ENCODE measurements at places on chromosomes 16 and 17.

DNA sequence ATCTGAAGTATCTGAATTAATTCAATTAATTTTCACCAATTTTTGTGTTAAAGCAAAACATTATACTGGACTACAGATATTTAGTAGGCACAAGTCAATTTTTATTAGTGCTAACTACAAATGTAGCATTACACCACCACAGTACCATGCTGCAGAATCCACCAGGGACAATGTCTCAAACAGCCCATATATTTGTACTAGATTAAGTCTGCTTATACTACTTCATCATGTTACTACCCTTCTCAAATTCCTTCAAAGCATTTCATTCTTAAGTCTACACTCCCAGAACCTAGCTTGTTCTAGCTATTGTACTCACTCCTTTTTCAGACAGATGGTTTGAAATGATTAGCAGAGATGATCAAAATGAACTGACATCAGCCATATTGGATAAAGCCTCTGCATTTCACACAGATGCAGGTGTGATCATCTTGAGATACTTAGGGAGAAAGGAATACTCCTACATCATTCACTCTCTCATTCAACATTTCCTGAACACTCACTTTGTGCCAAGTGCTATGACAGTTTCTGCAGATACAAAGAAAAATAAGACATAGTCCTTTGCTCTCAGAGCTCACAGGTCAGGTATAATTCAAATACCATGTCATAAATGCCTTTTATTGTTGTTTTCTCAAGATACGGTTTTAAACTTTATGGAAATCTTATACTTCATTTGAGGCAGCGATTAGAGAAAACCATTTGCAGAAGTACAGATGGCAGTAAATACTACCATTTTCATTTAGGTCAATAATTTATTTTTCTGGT is 47.7 kb downstream of the SMURF2 start:
- no peak for DNase-seq

DNA sequence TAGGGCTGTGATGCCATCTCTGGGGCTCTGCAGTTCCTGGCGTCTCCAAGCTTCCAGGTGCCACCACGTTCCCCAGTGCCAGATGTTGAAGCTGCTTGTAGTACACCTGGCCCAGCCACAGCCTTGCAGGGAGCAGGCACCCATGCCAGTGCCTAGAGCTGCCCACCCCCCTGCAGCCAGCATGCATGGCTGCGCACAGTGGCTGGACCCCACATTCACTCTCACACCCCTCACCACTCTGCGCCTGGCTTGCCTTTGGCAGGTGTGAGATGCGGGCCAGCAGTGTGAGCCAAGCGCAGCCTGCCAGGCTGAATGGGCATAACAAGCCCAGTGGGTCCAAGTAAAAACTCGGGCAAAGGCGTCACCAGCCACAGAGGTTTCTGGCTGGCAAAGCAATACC is 75.4 kb upstream of the CHMP6 start:
- no peak for DNase-seq

- no peak for DNase-seq
These were observed 161.9 kb upstream of the NOL11 start for GRCh38 chr17:67555855-67556254.

DNA sequence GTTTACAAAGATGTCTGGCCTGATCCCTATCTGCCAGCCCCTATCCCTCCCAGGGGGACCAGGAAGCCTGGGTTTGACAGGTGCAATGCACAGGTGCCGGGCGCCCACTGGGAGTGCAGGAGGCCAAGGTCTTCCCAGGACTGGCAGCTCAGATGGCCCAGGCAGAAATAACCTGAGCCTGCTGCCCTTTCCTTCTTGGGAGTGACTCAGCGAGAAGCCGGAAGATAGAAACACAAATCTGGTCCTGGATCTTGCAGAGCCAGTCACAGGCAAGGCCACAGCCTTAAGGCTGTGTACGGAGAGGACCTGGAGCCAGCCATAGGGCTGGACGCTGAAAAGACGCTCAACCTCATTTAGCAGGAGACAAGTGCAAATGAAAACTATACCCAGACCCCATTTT is 27.7 kb downstream of the GPR142 start:
- no peak for DNase-seq

- DNase-seq = no peak
These were observed 3.1 kb upstream of the TLCD2 start for GRCh38 chr17:1713160-1713877.

DNA sequence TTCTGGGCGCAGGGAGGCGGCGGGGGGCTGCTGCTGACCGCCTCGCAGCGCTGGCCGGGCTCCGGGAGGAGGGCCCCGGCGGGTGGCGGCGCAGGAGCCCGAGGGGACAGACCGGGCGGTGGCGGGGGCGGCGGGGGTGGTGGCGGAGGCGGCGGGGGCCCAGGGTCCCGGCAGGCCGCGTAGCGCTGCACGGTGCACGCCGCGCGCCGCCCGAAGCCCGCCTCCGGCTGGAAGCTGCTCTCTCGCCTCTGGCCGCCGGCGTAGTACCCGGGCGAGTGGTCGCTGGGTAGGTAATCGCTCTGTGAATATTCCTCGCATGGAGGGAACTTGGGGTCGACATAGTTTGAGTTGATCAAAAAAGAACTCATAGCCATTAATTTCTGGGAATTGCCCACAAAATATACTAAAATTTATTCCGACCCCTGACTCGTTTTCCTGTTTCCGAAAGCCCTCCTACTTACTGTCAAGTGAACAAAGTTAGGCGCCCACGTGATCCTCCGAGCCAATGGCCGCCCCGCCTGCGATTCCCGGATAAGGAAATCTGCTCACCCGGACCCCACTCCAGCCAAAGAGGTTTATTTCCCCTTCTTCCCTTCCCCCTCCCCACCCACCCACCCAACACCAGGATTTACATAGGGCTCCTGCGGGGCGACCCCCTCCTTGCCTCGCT is at the start of gene HOXB4:
Gene HOXB4, minus strand, starts transcription at position 405 of the 670 bp plus-strand sequence. Its CDS starts 31 bp downstream, at position 374.
- no peak for DNase-seq

All from cortex of kidney (tissue), 1 donor.